ENCODE measurements at places on chromosomes 2 and 18. TPM values are rescaled to one million over a fixed set of nuclear protein-coding genes. Genes with fewer than 3 reads are reported as not detected.

The TMEFF2 gene
- total RNA-seq: not detected

The B3GNT7 gene
- 0.26 TPM for total RNA-seq

The TNFAIP6 gene
- 2.6 TPM for total RNA-seq

The HTR2B gene
- total RNA-seq: 0.13 TPM

The GPBAR1 gene
- total RNA-seq: under 0.01 TPM

The CYTIP gene
- not detected for total RNA-seq

The DSG2 gene
- total RNA-seq: 91.5 TPM

The CAPN13 gene
- not detected for total RNA-seq

The MAP3K19 gene
- total RNA-seq: not detected

The KCNG2 gene
- not detected for total RNA-seq

The KIAA2012 gene
- not detected for total RNA-seq

The TWIST2 gene
- 4.6 TPM for total RNA-seq

The GULP1 gene
- 39.2 TPM for total RNA-seq

The BOLL gene
- not detected for total RNA-seq

Data from bronchial epithelial cell (primary cell).